ENCODE measurements at places on chromosomes 4 and X.

DNA sequence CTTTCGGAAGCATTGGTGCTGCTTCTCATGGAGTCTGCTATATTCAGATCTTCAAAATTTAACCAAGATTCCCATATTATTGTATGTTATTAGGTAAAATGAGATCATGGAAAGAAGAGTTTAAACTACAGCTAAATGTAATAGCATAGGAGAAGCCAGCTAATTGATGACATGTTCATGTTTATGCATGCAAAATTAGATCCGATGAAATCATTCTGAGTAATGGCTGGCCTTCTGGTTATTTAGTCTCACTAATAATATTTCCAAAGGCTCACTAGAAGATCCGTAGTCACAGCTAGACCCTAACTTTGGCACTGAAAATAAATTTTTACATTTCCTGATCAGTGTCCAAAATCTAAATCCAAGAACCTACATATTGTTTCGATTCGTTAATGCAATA, 19.8 kb upstream of the PHKA2 start:
- DNase-seq: no peak

- DNase-seq: no peak
Observed at GRCh38 chrX:129665916-129666644, 11.3 kb upstream of the APLN start.

DNA sequence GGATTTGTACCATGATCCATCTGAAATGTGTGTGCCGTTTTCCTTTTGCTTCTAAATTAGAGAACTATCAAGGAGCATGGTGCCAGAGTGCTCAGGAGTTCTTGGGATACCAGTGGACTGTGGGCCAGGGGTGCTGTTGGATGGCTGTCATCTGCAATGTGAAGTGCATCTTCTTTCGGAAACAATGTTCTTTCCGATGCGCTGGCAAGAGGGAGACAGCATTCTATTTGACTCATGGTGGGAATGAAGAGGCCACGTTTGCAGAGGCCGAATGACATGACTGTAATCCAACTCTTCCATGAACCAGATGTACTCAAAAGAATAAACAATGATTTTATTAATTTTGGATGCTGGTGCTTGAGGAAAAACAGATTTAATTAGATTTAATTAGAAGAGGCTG, 45.5 kb downstream of the SORCS2 start:
- no peak for DNase-seq

DNA sequence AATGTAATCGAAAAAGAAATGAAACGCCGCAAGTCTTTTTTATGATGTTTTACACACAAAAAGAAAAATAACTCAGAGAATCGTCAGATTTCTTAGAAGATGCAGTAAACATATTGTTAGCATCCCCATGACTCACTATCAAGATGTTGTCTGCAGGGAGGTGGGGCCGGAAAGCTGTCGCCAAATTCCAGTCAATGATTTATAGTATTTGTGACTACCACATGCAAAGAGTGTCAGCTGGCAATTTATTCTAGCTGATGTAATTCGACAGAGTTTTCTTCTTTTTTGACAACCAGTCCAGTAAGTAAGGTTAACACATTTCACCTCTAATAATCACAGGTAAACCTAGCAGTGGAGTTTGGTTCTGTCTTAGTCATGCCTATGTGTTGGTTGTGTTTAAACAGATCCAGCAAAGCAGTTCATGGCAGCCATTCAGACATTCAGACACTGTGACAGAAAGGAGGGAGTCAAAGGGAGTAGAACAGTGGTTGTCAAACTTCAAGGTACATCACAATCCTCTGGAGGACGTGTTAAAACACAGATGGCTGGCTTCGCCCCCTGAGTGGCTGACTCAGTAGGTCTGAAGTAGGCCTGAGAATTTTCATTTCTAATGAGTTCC, 19.8 kb upstream of the PPP1R2C start:
- no peak for DNase-seq

GRCh38 chrX:21831496-21831895, 7.9 kb upstream of the MBTPS2 start:
- DNase-seq: no peak

DNA sequence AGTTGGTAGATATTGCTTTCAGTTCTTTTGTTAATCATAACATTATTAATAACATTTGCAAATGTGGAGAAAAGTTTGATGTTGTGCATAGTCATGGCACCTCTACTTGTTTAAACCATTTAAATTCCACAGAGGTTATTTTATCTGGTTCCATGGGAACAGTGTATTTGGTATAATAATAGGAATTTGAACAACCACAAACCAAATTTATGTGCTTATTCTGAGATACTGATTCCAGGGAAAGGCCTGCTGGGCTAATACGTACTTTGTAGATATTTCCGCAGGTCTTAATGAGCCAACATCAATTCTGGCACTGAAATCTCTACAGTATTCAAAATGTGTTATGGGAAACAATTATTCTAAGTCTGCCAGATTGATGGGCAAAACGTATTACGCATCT, 319.0 kb downstream of the DKK2 start:
- no peak for DNase-seq

- no peak for DNase-seq
Observed at GRCh38 chr4:41070516-41071281, 143.6 kb downstream of the APBB2 start.
